Hindlimb muscle (tissue), 1 donor: ENCODE measurements at places on chromosomes 3 and 15. TPM values are rescaled to one million over a fixed set of nuclear protein-coding genes. Genes with fewer than 3 reads are reported as not detected.

- no peak for DNase-seq
Measured at GRCh38 chr3:13492976-13493866, 13.1 kb downstream of the HDAC11 start.

DNA sequence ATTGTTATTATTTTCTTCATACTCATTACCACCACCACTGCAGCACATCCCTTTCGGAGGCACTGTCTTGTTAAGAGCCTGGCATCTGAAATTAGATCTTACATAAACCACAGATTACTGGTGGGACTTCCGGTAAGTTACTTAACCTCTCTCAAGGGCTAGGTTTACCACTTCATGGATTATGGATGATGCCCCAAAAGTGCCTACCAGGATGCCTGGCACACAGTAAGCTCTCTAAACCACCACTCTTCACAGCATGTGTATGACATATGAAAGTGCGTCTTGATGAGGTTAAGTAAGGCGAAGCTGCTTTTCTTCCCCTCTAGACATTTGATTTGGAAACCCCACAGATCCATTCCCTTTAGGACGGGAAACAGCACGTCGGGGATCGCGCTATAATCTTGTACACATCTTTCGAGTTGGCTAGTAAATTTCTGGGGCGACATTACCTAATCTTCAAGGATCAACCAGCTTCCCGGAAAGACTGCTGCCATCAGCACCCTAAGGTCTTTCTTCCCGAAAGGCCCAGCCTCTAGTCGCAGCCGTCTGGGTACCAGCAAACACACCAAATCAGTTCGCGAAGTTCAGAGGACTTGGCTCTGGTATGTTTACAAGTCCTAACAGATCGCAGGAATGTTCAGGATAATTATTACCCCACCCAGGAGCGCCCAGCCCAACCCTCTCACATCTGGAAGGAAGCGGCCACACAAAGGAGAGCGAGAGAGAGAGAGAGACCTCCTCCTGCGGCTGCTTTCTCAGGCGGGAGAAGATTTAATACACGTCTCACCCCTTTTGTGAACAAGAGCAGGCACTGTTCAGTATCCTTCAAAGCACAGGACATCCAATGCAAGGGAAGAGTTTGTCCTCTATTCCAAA, 155.1 kb upstream of the FRMD4B start:
- DNase-seq: no peak

GRCh38 chr15:67022587-67023105, 42.8 kb upstream of the SMAD3 start:
- no peak for DNase-seq

- no peak for DNase-seq
Measured at GRCh38 chr15:92938387-92938786, 38.3 kb downstream of the CHD2 start.

- no peak for DNase-seq
Measured at GRCh38 chr15:98856532-98856907, 151.1 kb downstream of the PGPEP1L start.

GRCh38 chr3:11530153-11530721, 113.5 kb downstream of the VGLL4 start:
- DNase-seq: no peak

GRCh38 chr15:40782609-40783227, 12.9 kb downstream of the C15orf62 start:
- no peak for DNase-seq

DNA sequence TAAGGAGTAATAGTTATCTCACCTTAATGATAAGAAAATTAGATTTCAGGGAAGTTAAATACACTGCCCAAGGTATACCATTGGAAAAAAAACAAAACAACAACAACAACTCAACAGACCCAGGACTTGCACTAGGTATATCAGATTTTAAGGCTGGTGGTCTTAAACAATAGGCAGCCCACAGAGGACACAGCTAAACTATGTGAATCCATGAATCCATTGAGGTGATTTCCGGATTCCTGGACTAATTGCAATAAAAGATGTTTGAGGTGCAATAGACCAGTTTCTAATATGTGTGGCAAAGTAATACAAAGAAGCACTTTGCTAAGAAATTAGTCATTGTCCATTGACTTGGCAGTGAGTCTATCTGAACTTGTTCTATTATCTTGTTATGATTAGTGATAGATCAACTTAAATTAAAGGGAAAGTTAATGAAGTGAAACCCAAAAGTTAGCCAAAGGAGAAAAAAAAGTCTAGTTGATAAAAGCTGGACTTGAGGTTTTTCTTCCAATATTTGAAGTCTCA, 60.9 kb upstream of the MAGI1 start:
- no peak for DNase-seq

- no peak for DNase-seq
Measured at GRCh38 chr3:104604326-104605010, 762.2 kb upstream of the ALCAM start.

DNA sequence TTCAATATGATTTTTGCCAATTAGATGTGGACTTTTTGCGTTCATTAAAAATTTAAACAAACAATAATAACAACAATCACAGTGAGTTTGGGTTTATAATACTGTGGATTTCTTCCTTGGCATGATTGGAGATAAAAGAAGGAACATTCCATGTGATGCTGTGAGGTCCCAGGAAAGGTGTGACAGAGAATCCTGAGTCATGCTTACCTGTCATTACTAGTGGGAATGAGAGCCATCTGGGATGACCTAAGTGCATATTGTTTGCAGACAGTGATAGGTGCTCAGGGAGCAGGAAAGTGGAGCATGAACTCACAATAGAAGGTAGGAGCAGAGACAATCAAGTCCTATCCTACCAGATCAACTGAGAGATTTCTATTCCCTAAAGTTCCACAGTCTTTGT, 766.5 kb upstream of the CFAP20DC start:
- no peak for DNase-seq

GRCh38 chr3:149783576-149783975, 8.8 kb downstream of the ANKUB1 start:
- no peak for DNase-seq

GRCh38 chr15:100716456-100717085, 114.2 kb downstream of the ASB7 start:
- DNase-seq: no peak

- DNase-seq: no peak
Measured at GRCh38 chr15:65484876-65485275, 32.6 kb downstream of the DPP8 start.

DNA sequence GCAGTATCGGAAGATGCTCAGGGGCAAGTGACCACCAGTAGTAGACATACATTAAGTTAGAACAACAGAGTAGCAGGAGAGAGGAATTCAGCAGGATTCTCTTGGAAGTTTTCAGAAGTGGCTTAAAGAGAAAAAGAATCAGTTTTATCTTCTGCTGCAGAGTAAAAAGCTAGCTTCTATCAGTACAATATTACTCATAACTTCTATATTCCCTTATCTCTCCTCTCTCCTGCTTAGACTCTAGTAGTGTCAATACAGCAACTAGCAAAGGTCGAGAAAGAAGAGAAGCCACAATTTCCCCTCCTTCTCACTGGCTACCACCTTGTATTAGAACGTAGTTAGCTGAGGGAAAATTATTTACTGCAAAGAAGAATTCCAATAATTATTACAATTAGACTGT, 539.7 kb downstream of the DIPK2A start:
- no peak for DNase-seq

DNA sequence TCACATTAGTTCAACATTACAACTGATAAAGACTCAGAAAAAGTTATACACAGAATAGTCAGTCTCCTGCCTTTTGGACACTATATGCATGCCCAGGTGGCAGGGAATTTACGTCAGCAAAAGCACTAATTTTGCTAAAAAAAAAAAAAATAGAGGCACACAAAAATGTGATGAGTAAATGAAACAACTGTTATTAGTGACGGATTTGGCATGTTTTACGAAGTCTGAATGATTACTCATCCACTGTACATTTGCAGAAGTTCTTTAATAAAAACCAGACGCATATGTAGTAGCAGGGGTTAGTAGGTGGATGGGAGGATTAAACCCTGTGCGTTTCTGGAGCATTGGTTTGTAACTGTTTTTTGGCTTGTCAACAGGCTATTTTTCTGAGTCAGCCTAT, 99.0 kb downstream of the MITF start:
- peak; percentile 22 for DNase-seq

GRCh38 chr3:73694983-73695757, 70.4 kb upstream of the PDZRN3 start:
- DNase-seq: no peak

GRCh38 chr15:39628144-39628508, 47.2 kb downstream of the THBS1 start:
- no peak for DNase-seq

- peak; percentile 33 for DNase-seq
Measured at GRCh38 chr3:77247061-77247460, 207.2 kb downstream of the ROBO2 start.

The GOLGA6L24 gene
- not detected for polyA plus RNA-seq

The NCEH1 gene
- 2.1 TPM for polyA plus RNA-seq

The ADPRH gene
- polyA plus RNA-seq: 10.4 TPM

The TIGIT gene
- 0.25 TPM for polyA plus RNA-seq

The A4GNT gene
- not detected for polyA plus RNA-seq

The NRROS gene
- 5.7 TPM for polyA plus RNA-seq

The HTD2 gene
- polyA plus RNA-seq: 15.5 TPM

The TWF2 gene
- polyA plus RNA-seq: 30.0 TPM

The CHDH gene
- polyA plus RNA-seq: 0.97 TPM
